Peyer's patch (tissue), 4 donors: ENCODE measurements at places on chromosomes 6 and 20.

GRCh38 chr6:34374069-34374468 lies 18.4 kb downstream of the NUDT3 start:
- DNase-seq, result no peak

GRCh38 chr20:14801591-14802325 lies 464.3 kb upstream of the FLRT3 start:
- no peak for DNase-seq

- DNase-seq, result no peak
These were observed 4.9 kb downstream of the XPO5 start for GRCh38 chr6:43570876-43571441.

DNA sequence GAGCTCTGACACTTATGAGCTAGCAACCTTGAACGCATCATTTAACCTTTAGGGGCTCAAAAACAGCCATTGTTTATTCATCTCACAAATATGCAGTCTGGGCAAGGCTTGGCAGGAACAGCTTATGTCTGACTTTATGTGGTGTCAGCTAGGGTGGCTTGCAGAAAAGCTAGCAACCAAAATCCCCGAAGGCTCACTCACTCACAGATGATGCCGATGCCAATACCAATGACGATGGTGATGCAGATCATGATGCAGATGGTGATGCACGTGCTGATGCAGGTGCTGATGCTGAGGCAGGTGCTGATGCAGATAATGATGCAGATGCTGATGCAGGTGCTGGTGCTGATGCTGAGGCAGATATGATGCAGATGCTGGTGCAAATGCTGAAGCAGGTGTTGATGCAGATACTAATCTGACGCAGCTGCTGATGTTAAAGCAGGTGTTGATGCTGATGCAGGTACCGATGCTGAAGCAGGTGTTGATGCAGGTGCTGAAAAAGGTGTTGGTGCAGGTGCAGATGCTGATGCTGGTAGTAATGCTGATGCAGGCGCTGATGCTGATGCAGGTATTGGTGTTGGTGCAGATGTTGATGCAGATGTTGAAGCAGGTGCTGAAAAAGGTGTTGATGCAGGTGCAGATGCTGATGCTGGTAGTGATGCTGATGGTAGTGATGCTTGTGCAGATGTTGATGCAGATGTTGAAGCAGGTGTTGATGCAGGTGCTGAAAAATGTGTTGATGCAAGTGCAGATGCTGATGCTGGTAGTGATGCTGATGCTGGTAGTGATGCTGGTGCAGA lies 195.6 kb downstream of the NFATC2 start:
- no peak for DNase-seq

- no peak for DNase-seq
These were observed 1076.4 kb downstream of the HACE1 start for GRCh38 chr6:103783329-103783728.

DNA sequence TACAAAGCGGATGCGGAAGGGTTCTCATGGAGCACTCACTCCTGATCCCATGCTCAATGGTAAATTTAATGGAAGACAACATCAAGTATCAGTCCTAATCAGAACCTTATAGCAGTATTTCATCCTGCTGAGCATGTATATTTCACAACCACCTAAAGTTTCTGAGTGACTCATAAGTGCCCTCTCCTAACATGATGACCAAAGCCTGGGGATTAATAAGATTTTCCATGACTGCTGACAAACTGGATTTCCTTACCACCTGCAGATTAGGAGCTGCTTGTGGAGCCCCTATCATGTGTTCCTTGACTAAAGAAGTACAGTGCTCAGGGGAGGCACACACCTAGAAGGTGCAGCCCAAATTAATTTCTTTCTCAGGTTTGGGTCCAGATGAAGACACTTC lies 112.8 kb downstream of the INSM1 start:
- DNase-seq, result no peak

- no peak for DNase-seq
These were observed 170.9 kb upstream of the STXBP5 start for GRCh38 chr6:147033267-147033666.

DNA sequence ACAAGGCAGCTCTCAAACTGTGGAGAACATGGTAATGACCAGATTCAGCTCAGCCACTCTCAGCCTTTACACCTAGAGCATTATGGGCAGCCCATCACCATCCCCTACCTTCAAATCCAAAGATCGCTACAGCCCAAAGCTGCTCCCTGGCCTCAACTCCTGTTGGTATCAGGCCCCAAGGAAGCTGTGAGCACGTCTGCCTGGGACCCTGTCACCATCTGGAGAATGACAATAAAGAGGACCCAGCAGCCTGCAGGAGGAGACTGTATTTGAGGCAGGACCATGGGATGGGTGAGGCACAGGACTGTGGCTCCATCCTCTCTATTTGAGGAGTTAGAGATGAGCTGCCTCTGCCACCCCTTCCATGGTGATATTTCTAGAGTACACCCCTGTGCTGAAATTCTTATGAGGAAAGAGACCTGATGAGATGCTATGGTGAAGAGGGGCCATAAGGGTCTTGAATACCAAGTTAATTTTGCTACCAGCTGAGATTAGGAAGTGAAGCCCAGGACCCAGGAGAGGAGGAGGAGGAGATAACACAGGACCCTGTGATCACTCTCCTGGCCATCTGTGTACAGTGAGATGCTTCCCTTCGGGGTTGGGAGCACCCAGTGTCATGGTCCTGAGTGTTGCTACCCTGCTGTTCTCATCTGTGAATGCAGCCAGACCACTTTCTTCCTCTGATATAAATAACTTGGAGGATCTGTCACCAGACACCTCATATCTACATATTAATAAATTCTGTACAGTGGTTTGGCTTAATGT lies 19.6 kb upstream of the MICB start:
- DNase-seq, result no peak

GRCh38 chr20:58636983-58637421 lies 14.1 kb upstream of the STX16 start:
- no peak for DNase-seq

DNA sequence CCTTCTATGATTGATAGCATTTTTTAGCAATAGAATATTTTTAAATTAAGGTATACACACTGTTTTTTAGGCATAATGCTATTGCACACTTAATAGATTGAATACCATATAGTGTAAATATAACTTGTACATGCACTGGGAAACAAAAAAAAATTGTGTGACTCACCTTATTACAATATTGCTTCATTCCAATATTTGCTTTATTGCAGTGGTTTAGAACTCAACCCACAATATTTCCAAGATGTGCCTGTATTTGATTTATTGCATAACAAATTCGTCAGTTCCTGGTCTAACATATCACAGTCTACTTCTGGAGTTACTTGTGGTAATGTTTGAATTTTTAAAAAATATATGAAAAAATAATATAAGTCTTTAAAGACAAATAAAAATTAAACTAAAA lies 41.9 kb upstream of the DEFB112 start:
- no peak for DNase-seq

- no peak for DNase-seq
These were observed 353.1 kb downstream of the LAMA2 start for GRCh38 chr6:129236001-129236517.

DNA sequence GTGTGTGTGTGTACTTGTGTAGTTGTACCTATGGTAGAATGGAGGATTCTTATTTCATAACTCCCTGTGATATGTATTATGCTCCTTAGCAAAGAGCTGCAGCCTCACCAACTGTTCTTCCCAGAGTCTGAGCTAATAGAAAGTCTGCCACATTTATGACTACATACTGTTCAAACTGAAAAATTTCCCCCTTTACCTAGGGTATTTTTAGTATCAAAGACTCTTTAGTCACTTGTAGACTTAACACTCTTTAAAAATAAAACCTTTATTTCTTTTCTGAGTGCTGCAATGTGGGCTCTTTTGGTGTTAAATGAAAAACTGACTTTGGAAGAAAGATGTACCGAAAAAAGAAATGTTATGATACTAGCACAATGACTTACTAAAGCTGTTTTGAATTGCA lies 39.6 kb upstream of the HS3ST5 start:
- DNase-seq, result no peak

DNA sequence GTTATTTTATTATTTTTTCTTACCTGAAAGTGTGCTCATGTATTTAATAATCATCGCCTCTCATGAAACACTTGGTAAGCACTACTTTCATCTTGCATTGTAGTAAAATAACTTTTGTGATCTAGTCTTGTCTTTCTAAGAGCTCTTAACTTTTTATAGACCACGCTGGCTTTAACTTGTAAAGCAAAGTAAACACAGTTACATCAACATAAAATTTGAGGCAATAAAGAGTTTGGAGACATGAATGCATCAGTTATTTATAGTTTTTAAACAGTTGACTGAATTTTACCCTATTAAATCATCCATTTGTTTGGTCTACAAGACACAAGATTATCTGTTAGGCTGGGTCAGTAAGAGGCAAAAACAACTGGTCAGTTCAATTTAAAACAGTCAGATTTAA lies 218.5 kb upstream of the KCNQ5 start:
- no peak for DNase-seq

DNA sequence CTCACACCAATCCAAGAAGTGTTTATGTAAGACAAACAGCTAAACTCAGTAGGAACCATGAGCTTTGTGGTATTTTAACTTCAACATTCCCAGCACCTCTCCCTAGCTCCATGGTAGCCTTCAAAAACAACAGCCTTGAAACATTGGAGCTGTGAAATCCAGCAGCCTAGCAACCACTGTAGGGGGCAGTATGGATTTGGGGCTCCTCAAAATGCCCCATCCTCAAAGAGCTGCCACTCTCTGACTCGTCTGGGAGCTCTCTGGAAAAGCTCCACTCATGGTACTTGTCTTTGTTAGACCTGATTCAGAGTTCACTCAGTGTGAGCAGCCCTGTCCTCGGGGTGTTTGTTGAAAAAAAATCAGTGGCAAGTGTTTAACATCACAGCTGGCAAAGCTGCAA lies 82.9 kb downstream of the KIF6 start:
- no peak for DNase-seq

- no peak for DNase-seq
These were observed 308.6 kb upstream of the CNR1 start for GRCh38 chr6:88474720-88475119.

GRCh38 chr6:163311830-163312229 lies 102.7 kb upstream of the QKI start:
- no peak for DNase-seq

DNA sequence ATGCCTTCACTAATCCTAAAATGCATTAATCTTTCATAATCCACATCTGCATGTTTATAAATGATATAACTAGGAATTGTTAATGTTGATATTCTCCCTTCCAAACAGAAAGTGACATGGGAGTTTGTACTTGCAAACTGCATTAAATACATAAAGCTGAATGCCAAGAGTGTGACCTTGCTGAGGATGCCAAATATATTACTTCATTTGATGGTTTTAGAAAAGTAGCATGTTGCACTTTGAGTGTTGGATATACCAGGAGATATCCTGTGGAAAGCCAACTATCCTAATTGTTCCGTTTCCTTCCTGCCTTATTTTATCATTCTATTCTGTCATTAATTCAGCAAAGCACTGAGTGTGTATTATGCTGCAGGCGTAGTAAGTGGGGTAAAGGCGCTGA lies 229.8 kb downstream of the TMEM242 start:
- no peak for DNase-seq

DNA sequence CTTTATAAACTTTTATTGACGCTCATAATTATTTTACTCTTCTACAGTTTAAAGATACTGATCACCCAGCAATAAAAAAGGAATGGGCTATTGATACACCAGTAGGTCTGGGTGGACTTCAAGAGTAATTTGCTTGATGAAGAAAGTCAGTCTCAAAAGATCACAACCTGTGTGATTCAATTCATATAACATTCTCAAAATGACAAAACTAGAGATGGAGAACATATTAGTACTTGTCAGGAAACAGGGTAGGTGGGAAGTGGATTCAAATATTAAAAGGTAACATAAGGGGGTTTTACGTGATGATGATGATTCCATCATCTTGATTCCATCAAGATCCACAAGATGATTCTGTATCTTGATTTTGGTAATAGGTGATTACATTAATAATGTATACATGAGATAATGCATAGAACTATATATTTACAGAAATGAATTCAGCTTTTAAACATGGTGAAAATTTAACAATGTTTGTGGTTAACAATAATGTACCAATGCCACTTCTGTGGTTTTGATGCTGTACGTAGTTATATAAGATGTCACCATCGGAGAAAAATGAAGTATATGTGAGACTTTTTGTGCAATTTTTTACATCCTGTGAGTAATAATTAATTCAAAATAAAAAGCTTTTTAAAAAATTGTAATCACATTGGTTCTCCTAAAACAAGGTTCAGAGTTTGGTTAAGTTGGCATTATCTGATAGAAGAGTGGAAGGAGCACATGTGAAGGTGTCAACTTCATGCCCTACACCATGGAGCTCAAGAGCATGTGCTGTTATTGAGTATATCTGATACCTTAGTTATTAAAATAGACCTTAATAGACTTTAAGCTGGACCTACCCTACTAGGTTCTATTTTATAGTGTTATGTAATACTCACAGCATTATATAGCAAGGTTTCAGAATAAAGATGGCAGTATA lies 66.3 kb upstream of the DYNLRB1 start:
- no peak for DNase-seq
